ENCODE measurements at places on chromosomes 3 and 15.

DNA sequence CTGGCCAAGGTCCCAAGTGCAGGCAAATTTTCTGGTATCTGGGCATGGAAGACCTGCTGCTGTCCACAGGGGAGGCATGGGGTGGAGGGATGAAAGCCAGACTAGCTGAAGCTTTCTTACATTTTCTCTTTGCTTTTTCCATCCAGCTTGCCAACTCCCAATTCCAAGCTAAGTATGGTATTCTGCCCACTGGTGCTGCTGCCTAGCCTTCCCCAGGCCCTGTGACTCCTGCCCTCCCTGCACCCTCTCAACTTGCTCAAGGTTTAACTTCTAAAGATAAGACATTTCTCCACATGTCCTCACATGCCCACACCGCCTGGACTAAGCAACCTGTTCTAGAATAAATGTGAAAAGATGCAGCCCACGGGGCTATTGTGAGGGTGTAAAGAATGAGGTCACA lies 59.5 kb upstream of the HACD2 start:
- DNase-seq, result no peak

GRCh38 chr15:94164971-94165370 lies 66.4 kb upstream of the MCTP2 start:
- DNase-seq, result no peak

DNA sequence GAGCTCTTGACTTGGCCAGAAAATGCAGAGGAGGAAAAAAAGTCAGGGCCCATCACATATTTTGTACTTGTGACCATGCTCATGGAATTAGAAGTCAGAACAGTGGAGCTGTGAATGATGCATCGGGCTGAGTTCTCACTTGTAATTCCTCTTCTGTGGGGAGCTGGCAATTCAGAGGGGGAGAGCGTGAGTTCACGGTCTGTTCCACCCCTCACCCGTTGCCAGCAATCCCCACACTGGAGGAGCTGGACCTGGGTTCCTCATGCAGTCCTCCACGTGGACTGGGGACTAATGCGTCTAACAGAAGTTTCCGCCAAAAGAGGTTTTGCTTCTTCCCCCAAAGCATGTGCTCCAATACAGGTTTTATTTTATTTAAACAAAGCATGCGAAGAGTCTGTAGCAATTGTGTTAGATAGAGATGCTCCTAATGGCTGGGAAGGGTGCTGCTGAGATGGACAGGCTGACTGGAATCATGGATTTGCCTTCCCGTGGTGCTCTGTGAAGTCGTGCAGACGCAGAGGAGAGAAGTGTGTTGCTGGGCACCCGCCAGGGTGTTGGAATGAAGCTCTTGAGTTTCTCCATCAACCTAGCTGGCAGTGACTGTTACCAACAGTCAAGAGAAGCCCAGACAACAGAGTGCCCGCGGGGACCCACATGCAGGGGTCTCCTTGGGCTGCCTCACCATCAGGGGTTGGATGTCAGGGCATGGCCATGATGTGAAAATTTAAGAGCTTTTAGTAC lies 77.4 kb upstream of the PCSK6 start:
- DNase-seq, result no peak

GRCh38 chr15:77496715-77497109 lies 76.0 kb downstream of the HMG20A start:
- peak; percentile 83 for DNase-seq

GRCh38 chr3:114709102-114709501 lies 415.3 kb downstream of the TIGIT start:
- DNase-seq, result no peak

- DNase-seq, result no peak
Observed at GRCh38 chr15:58830556-58830955, 59.5 kb downstream of the MINDY2 start.

DNA sequence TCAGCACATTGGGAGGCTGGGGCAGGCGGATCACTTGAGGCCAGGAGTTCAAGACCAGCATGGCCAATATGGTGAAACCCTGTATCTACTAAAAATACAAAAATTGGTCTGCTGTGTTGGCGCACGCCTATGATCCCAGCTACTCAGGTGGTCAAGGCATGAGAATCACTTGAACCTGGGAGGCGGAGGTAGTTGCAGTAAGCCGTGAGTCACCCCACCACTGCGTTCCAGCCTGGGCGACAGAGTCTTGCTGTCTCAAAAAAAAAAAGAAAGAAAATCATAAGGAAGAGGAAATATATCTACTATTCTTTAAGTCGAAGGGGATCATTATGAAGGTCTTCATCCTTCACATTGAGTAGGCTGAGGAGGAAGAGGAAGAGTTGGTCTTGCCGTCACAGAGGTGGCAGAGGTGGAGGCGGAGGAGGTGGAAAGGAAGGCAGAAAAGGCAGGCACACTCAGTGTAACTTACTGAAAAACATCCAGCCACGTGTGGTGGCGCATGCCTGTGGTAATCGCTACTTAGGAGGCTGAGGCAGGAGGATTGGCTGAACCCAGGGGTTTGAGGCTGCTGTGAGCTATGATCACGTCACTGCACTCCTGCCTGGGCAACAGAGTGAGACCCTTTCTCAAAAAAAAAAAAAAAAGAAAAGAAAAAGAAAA lies 14.2 kb downstream of the CSK start:
- DNase-seq, result no peak

DNA sequence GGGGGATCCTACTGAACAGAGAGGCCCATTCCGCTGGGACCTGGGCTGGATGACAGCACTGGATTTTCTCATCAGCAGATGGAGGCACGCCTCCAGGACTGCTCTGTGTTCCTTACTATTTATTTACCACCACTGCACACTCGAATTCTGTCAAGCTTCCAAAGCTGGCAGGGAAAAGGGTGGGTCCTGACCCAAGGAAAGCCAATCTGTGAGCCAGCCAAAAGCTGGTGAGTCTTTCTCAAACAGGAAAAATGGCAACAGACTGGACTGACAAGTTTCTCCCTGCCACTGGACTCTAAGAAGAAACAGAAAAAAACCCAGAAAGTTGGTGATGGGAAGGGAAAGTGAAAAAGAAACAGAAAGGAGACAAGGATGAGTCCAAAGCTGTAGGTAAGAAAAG lies 37.8 kb downstream of the CD47 start:
- peak; percentile 33 for DNase-seq

DNA sequence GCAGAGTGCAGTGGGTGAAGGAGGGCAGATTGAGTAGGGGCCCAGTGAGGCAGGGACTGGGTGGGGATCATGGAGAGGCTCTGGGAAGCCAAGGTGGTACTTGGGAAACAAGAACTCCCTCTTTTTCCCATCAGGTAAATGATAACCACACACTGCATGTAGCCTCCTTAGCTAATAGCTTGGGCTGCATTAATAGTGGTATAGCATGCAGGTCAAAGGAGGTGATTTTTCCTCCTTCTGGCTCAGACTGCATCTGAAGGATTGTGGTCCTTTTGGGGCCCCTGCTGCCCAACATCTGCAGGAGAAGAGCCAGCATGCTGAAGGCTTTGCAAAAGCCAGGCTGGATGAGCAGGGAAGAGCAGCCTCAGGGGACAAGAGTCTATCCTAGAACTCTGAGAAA lies 45.4 kb downstream of the PPCDC start:
- no peak for DNase-seq

DNA sequence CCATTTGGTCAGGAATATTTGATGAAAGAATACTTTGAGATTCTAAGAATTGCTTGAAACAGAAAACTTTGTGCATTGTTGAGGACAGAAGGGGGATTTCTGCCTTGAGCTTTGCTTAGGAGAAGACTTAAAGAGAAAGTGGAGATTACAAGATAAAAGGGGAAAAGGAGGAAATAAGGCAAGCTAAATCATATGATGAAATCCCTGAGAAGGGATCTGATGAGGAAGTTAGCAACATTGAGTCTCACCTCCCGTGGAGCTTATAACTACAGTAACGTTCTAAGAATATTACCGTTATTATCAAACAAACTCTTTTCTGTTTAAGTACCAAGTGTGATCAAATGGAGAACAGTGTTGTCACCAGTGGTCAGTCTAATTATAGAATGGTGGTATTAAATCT lies 414.7 kb upstream of the NAALADL2 start:
- no peak for DNase-seq

DNA sequence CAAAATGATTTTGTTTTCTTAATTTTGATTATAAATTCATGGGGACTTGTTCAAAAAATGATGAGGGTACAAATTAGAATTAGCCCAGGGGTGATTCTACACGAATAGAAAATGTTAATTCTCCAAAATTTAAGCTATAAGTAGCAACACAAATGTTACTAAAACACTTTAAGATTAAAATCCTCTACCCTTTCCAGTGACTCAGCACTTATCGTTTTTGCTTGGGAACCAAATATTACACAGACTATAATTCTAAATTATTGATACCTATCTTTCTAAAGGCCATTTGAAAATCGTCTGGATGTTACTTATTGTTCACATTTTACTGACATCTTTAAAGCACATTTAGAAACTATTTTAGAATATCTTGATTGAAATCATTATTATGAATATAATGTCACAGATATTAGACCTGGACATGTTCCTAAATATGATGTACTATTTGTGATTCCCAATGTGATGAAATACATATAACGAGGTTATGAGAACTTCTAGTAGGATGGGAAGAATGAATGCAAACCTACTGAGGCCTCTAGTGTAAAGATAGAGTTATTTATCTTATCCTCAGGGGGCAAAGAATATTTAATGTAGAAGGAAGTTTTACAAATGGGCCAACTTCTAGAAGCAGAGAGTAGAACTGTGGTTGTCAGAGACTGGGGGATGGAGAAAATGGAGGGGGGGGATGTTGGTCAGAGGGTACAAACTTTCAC lies 132.0 kb upstream of the TP63 start:
- no peak for DNase-seq

DNA sequence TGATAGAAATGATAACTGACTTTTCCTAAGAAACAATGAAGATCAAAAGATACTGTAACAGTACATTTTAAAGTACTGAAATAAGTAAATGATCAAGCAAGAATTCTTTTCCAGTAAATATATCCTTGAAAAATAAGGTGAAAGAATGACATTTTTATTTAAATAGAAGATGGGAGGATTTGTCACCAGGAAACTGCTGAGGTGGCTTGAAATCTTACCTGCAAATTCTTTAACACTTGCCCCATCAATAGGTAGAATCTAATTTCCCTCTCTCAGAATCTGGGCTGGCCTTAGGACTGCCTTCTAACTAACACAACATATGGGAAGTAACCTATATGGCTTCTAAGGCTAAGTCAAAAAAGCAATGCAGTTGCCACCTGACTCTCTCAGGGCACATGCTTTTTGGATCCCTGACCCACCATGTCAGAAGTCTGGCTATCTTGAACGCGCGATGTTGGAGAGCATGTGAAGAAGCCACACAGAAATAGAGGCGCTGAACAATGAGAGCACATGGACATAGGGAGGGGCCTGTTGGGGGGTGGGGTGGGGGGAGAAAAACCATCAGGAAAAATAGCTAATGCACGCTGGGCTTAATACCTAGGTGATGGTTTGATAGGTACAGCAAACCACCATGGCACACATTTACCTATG lies 11.5 kb downstream of the ACSBG1 start:
- DNase-seq, result no peak

DNA sequence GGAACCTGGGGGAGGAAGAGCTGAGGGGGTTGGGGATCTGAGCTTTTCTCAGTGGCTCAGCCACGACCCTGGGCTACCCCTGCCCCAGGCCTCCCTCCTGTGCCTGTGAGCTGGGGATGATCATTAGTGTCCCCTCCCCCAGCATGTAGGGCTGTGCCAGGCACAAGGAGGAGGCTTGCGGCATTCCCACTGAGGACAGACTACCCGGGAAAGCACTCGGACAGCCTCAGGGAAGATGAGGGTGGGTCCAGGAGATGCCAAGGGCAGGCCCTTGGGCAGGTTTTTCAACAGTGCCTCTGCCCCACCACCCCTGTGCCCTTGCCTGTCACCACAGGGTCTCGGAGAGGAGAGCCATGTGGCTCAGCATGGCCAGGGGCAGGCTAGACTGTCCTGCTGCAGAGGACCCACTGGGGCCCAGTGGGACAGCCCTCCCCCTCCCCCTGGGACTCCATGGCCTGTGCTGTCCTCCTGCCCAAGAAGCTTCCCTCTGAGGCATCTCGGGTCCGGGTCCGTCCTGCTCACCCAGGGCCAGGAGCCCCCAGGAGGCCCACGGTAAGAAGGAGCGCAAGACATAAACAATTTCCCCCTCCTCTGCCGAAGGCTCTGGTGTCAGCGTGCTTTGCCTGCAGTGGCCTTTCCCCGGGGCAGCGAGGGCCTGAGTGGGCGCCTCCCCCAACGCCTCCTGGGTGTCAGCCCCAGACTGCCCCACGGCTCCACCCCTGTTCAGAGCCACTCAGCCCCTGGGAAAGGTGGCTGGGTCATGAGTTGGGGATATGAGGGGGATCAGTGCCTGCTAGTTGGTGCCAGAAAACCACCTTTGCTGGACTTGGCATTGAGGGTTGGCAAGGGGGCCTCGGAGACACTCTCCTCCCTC lies 192.5 kb downstream of the GOLGA6L6 start:
- DNase-seq, result no peak

DNA sequence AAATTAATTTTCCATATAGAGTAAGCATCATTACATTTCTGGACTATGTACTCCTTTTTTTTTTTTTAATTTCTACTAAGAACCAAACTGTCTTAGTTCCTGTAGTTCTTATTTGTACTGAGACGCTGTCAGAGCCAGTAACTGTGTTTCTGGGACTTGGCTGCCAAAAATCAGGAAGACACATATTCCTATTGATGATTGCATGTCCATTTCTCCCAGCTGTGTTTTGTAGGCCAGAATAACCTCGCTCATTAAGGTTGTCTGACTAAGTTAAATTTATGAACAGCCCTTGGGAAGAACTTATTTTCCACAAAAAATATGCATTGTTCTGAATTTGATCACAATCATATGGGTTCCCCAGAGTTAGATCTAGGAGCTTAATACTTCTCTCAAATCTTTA lies 29.5 kb downstream of the PLSCR5 start:
- no peak for DNase-seq

- DNase-seq, result no peak
Observed at GRCh38 chr3:186790261-186790981, 7.0 kb downstream of the EIF4A2 start.

- no peak for DNase-seq
Observed at GRCh38 chr3:78857494-78858111, 910.2 kb downstream of the ROBO1 start.

DNA sequence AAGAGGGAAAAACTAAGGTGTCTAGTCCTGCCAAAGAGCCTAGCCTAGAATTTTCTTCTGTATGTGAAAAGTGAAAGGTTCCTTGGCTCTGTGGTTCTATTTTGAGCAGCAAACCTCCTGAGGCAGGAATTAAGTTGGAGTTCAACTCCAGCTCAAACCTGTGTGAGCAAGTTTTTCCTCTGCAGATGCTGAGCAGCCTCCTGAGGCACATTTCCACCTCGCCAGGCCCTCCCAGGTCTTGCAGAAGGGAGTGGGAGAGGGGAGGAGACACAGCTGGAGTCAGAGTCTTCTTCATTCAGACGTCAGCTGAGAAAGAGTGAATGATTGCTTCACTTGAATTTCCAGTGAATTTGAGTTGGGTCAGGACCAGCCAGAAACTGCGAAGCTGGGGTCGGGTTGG lies 69.5 kb upstream of the ETV5 start:
- no peak for DNase-seq

DNA sequence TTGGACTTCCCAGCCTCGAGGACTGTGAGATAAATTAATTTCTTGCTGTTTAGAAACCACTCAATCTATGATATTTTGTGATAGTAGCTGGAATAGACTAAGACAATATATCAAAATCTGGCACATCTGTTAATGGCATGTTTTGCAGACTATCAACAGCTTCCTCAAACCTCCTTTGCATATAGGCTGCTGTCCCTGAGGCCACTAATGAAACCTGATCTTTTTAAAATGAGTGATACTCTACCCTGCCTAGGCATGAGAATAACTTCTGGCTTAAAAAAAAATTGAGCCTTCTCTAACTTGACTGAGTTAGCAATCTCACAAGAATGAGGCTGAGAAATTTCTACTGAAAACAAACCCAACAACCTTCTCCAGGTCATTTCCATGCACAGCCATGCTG lies 176.0 kb upstream of the CRBN start:
- no peak for DNase-seq

Data from thyroid gland (tissue), 4 donors.